ENCODE measurements at places on chromosomes 5 and 9.

DNA sequence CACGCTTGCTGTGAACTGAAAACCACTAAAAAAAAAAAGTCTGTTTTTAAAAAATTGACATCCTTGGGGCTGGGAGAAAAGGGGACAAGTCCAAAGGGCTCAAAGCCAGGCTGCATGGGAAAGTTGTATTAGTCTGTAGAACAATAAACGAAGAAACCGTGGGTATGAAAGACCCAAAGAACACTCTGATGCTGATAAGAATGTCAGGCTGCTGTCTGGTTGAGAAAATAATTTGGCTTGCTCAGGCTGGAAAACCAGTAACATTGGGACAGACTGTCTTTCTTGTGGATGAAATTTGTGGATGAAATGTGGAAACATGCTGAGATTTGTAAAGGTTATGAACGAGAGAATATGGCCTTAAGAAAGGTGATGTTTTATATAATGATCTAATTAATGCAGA is 68.5 kb upstream of the HSPB3 start:
- DNase-seq, result no peak

GRCh38 chr5:146947181-146947941 is 68.8 kb upstream of the PPP2R2B start:
- DNase-seq, result peak; percentile 49

DNA sequence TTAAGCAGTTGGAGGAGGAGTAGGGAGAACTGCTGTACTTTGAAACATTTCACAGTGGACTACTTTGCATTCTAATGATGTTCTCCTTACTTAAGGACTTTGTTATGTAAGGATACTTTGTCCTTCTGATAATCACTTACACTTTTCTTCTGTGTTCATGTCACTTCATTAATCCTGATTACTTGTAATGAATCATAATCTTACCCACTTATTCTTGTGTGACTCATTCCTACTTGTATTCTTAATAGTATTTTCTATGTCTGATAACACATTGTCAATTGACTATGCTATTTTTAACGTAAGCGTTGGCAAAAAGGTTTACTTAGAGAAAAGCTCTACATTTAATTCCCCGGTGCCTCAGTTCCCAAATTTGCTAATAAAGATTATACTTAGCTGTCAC is 63.8 kb downstream of the GHR start:
- DNase-seq, result no peak

DNA sequence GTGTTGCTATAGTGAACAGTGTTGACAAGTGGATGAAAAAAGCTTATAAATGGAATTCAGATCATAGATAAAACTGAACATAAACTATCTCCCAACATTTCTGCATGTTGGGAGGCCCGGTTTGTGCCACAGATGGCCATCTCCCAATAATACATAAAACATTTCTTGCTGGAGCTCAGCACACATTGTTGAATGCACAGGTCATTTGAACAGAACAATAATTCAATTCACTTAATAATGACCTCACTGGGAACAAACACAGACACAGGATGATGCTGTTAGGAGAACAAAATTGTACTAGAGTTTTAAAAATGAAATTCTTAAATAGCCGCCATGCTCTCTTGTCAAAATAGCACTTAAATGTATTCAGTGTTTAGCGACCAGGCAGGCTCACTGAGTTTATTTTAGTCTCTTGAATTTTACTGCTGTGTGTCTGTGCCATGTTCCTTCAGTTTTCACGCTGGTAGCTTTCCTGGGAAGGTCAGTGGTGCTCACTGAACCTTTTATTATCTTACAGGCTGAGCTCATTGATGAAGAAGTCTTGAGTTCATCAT is 85.0 kb upstream of the SSBP2 start:
- DNase-seq, result no peak

DNA sequence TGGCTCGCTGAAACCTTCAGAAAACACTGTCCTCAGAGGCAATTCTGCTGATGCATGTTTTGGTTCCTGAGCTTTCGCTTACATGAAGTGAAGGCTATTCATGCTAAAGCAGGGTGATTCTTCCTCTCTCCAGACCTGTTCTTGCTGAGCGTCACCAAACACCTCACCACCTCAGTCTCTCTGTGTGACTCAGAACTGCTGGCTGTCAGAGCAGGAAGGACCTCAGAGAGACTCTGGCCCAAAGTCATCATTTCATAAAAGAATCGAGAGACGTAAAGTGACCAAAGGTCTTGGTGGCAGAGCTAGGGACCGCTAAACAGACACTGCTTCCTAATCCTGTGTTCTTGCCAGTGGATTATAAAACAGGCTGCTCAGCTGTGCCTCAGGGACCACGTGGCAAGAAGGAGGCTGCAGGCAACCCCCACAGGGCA is 73.8 kb downstream of the LHFPL2 start:
- no peak for DNase-seq

GRCh38 chr9:91534374-91534773 is 110.7 kb upstream of the NFIL3 start:
- no peak for DNase-seq

DNA sequence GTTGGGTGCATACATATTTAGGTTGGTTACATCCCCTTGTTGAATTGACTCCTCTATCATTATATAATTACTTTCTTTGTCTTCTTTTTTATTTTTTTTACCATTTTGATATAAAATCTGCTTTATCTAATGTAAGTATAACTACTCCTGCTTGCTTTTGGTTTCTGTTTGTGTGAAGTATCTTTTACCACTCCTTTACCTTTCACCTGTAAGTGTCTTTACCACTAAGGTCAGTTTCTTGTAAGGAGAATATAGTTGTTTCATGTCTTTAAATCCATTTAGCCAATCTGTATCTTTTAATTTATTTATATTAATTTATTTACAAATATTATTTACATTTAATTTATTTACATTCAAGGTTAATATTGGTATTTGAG is 33.0 kb downstream of the INSL4 start:
- DNase-seq, result no peak

GRCh38 chr5:157571357-157571827 is 4.2 kb downstream of the ADAM19 start:
- DNase-seq, result peak; percentile 85

- no peak for DNase-seq
Observed at GRCh38 chr9:99475401-99476065, 253.5 kb downstream of the SEC61B start.

GRCh38 chr5:173823721-173824567 is 64.2 kb upstream of the CPEB4 start:
- no peak for DNase-seq

- DNase-seq, result peak; percentile 1
Observed at GRCh38 chr9:69931340-69931739, 110.7 kb downstream of the CFAP95 start.

DNA sequence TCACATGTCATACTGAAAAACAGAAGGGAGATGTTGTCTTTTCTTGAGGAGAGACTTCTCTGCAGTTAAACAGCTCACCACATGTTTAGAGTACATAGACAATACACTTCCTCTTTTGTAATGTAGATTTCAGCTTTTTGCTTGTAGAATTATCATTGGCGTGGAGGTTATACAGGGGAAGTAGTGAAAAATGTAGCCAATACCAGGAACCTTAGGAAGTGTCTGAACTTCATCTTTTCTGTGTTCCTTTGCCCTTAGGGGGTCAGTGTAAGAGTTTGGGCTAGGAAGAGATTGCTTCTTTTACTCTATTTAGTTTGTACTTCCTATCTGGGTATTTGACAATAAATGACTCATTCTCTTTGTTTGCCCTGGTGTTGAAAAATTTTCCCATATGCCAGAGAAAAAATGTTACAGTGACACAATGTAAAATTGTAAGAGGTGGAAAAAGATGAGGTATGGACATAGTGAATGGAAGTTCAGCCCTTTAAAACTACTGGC is 21.0 kb upstream of the CDKN2B start:
- peak; percentile 69 for DNase-seq
